ENCODE measurements at places on chromosomes 1 and 21. TPM values are rescaled to one million over a fixed set of nuclear protein-coding genes. Genes with fewer than 3 reads are reported as not detected.

The NES gene
- total RNA-seq: 164 TPM

The SPRR2E gene
- total RNA-seq: not detected

The PIGK gene
- 31.1 TPM for total RNA-seq

The OR6N1 gene
- not detected for total RNA-seq

The CFAP74 gene
- not detected for total RNA-seq

The ADAMTS4 gene
- 14.1 TPM for total RNA-seq

The SH3BGRL3 gene
- total RNA-seq: 32.1 TPM

The RIMKLA gene
- total RNA-seq: 10.2 TPM

The MPL gene
- 0.82 TPM for total RNA-seq

The MYCL gene
- 0.44 TPM for total RNA-seq

The PER3 gene
- 12.5 TPM for total RNA-seq

DNA sequence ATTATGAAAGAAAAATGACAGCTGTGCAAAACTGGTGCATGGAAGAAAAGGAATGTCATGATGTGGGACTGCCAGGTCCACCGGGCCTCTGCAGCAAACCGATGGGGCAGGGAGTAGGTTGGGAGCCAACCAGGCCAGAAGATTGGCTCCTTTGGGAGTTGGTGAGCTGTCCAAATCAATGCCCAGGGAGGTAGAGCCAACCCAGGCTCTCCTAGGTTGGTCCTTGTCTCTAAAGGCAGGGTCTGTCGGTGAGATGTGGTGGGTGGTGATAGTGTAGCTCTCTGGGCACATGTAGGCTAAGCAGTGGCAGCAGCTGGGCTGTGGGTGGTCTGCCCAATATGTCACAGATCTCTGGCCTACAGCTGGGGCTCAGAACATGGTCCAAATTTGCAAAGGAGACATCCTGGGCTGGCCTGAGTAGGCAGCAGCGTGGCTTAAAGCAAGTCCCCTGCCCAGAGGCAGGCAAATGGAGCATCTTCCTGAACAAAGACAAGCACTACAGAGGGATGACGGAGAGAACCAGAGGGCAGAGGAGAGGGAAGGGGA, 61.2 kb upstream of the PRDX6 start:
- H3K36me3 ChIP-seq: peaks cover 5% of the 10 kb centered on the region
- H3K4me1 ChIP-seq: peaks cover 26% of the 10 kb centered on the region
- DNase-seq: no peak
- H3K4me3 ChIP-seq: no peak overlapping the region
- no peak overlapping the region for H3K27ac ChIP-seq
- no peaks in the 10 kb centered on the region for H3K27me3 ChIP-seq

DNA sequence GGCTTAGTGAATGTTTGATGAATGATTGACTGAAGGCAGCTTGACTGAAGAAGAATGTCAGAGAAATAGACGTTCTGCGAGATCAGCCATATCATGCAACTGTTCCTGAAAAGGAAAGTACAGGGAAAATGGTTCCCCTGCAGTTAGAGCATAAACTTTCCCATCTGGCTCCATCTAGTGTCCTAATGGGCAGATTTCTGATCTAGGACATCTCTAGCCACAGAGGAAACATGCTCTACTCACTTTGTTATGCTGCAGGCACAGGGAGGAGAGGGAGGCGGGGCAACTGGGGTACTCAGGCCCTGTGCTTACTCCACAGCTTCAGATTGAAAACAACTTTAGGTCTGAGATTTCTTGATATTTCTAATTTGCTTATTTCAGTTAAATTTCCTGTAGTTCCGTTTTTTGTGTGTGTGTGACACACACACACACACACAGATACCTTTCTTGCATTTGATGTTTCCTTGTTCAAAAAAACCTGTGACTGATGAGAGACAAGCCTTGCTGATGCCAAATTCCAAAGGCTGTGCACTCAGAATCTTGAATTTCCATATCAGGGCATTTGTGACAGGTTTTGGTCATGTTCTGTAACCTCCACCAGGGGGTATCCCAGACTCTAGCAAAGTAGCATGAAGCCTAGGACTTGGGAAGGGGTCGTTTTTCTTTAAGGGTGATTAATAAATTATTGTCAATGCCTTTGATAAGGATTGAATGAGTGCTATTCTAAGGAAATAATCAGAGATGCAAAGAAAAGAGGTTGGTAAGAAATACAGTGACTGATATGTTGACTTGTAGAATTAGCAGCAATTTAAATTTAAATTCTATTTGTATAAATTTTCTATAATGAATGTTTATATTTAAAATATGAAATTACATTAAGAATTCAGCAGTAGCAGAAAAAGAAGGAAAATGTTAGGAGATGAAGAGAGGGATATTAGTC, 139.7 kb upstream of the BEND5 start:
- H3K27me3 ChIP-seq: peaks cover 7% of the 10 kb centered on the region
- no peaks in the 10 kb centered on the region for H3K4me1 ChIP-seq
- no peak overlapping the region for H3K4me3 ChIP-seq
- H3K27ac ChIP-seq: no peak overlapping the region

DNA sequence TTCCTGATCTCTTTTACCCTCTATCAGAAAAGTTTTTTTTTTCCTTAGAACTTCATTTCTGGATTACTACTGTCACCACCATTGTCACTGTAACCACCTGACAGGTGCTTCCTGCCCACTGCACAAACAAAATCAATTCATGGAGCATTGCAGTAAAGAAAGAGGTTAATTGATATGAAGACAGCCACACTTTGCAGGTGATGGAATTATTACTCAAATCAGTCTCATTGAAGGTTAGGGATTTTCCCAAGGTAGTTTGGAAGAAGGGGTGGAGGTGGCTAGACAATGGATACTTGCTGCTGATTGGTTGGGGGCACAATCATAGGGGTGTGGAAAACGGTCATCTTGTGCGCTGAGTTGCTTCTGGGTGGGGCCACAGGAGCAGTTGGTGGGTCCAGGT, 230.8 kb upstream of the CACYBP start:
- H3K4me1 ChIP-seq: peaks cover 6% of the 10 kb centered on the region
- H3K4me3 ChIP-seq: no peak overlapping the region
- H3K27me3 ChIP-seq: no peaks in the 10 kb centered on the region
- H3K27ac ChIP-seq: no peak overlapping the region

GRCh38 chr1:176225911-176226310, 18.8 kb upstream of the COP1 start:
- H3K4me3 ChIP-seq: no peak overlapping the region
- no peaks in the 10 kb centered on the region for H3K4me1 ChIP-seq
- H3K36me3 ChIP-seq: no peaks in the 10 kb centered on the region
- no peak overlapping the region for H3K27ac ChIP-seq

- no peaks in the 10 kb centered on the region for H3K27me3 ChIP-seq
- no peak overlapping the region for H3K4me3 ChIP-seq
- H3K27ac ChIP-seq: no peak overlapping the region
Observed at GRCh38 chr1:31122741-31123140, 57.2 kb upstream of the PUM1 start.

DNA sequence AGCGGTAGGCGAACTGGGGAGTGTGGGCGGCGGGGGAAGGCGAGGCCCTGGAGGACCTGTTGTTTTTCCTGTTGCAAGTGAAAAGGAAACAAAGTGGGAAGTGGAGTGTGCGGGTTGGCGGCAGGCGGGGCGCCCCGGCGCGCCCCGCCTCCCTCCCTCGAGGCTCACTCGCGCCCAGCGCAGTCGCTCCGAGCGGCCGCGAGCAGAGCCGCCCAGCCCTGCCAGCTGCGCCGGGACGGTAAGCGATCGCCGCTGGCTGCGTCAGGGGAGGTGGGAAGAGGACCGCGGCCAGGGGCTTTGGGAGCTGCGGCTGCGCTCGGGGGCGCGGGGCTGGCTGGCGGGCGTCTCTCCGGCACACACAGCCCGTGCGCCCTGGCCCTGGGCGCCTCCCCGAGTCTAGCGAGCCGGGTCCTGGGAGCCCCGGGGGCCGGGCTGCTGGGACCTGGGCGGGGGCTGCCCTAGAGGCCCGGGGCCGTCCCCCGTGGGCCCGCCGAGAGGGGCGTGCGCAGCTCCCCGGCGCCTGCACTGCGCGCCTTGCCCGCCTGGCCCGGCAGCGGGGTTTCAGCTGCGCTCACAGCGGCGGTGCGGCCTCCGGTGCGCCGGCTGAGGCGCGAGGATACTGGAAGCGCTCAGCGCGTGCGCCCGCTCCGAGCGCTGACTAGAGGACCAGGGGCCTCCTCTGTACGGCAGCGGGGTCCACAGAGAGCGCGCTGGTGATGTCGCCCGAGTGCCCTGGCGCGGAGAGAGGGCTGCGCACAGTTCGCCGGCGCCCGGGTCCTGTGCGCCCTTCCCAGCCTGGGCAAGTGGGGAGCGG, at the start of gene PIK3CD:
Gene PIK3CD, plus strand, starts transcription at position 167 of the 814 bp plus-strand sequence. CDS start 58,725 bp downstream, outside the sequence.
- H3K27ac ChIP-seq: peak within 1 kb of the TSS; percentile 57
- H3K4me1 ChIP-seq: peaks cover 19% of the 10 kb centered on the region
- H3K4me3 ChIP-seq: peak within 1 kb of the TSS; percentile 64
- H3K27me3 ChIP-seq: peaks cover 63% of the 10 kb centered on the region
- H3K36me3 ChIP-seq: no peaks in the 10 kb centered on the region

DNA sequence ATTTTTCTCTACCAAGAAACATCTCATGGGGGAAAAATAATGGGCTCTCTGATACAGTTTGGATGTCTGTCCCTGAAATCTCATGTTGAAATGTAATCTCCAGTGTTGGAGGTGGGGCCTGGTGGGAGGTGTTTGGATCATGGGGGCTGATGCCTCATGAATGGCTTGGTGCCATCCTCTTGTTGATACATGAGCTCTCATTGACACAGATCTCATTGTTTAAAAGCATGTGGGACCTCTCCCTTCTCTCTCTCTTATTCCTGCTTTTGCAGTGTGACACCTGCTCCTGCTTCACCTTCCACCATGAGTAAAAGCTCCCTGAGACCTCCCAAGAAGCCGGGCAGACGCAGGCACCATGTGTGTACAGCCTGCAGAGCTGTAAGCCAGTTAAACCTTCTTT, 332.5 kb upstream of the NRIP1 start:
- no peaks in the 10 kb centered on the region for H3K4me1 ChIP-seq
- no peaks in the 10 kb centered on the region for H3K36me3 ChIP-seq
- no peak for DNase-seq
- no peaks in the 10 kb centered on the region for H3K27me3 ChIP-seq
- no peak overlapping the region for H3K4me3 ChIP-seq

DNA sequence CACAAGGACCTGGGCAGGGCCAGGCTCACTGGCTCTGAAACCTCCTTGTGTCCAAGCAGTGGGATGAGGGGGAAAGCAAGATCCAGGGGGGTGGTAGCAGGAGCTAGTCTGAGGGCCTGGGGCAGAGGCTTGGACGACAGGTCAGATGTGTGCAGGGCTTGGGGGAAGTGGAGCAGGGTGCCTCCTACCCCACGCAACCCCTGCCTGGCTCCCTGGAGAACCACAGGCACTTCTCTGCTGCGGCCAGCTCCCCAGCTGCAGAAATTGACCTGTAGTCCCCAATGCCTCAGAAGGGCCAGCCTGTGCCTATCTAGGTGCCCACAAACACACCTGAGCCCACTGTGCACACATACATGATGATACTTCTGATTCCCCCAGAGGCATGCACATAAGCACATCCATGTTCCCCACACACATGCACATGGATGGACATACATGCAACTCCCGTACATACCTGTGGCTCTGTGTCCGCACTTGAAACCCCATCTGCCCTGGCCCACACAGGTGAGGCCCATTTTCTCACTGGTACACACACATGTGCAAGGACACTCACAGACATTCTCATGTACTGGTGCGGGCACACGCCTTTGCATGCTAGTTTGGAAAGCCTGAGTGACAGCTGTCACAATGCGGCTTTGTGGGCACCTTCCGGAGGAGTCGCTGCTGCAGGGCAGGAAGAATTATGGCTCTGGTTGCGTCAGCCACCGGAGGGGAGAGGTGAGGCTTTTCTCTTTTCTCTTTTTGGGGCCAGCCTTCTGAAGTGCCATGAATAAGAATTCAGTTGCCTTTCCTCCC, 247.2 kb upstream of the CSF3R start:
- no peaks in the 10 kb centered on the region for H3K4me1 ChIP-seq
- H3K36me3 ChIP-seq: no peaks in the 10 kb centered on the region
- no peak overlapping the region for H3K4me3 ChIP-seq
- peaks cover 77% of the 10 kb centered on the region for H3K27me3 ChIP-seq

DNA sequence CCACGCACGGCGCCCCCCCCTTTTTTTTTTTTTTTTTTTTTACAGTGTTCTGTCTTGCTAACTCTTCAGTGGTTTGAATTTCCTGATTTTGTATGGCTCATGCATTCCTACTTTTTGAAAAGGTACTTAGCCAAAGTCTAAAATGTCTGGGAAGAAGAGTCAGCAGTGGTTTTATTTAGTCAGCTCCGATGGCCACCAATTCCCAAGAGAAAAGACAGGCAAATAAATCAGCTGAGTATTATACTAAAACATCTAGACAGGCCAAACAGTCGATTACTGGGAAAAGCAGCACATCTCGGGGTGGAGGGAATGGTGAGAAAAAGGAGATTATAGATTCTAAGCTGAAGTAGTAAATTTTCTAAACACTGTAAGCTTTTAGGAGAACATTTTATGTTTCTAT, 192.5 kb upstream of the ZRANB2 start:
- no peaks in the 10 kb centered on the region for H3K27me3 ChIP-seq
- no peaks in the 10 kb centered on the region for H3K4me1 ChIP-seq
- DNase-seq: no peak
- H3K36me3 ChIP-seq: no peaks in the 10 kb centered on the region
- H3K27ac ChIP-seq: no peak overlapping the region

DNA sequence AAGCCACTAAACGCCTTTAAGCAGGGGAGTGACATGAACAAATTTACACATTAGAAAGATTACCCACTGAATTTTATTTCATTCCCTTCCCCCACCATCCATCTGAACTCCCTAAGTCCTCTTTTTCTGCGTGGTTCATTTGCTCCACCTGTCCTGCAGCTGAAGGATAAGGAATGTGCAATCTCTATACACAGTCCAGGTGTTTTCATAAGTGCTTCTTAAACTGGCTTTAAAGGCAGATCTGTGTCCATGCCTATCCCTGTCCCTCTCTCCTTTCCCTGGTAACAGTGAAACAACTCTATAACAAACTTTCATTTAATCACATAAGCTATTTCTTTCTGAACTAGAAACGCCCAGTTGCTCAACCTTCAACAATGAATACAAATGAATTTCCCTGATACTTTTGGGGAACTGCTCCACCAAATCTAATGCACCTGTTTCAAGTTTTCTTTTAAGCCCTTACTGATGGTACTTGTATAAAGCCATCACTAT, 8.4 kb downstream of the GSTM3 start:
- DNase-seq: no peak
- no peaks in the 10 kb centered on the region for H3K27me3 ChIP-seq
- no peak overlapping the region for H3K27ac ChIP-seq
- H3K36me3 ChIP-seq: peaks cover 32% of the 10 kb centered on the region
- H3K4me3 ChIP-seq: no peak overlapping the region
- H3K4me1 ChIP-seq: no peaks in the 10 kb centered on the region

GRCh38 chr1:67691712-67692111, 6.7 kb downstream of the GADD45A start:
- no peaks in the 10 kb centered on the region for H3K27me3 ChIP-seq
- H3K27ac ChIP-seq: no peak overlapping the region
- H3K4me1 ChIP-seq: peaks cover 29% of the 10 kb centered on the region
- H3K4me3 ChIP-seq: no peak overlapping the region
- H3K36me3 ChIP-seq: peaks cover 25% of the 10 kb centered on the region
- DNase-seq: no peak

GRCh38 chr1:209601809-209602657, 18.5 kb downstream of the CAMK1G start:
- no peak overlapping the region for H3K4me3 ChIP-seq
- DNase-seq: no peak
- H3K27me3 ChIP-seq: no peaks in the 10 kb centered on the region

GRCh38 chr1:154968731-154969130, 1.8 kb downstream of the SHC1 start:
- H3K27ac ChIP-seq: peak overlapping the region; percentile 97
- no peaks in the 10 kb centered on the region for H3K27me3 ChIP-seq
- no peak for DNase-seq
